SJCRH30 (cell line): ENCODE measurements at places on chromosomes 7 and 10. TPM values are rescaled to one million over a fixed set of nuclear protein-coding genes. Genes with fewer than 3 reads are reported as not detected.

DNA sequence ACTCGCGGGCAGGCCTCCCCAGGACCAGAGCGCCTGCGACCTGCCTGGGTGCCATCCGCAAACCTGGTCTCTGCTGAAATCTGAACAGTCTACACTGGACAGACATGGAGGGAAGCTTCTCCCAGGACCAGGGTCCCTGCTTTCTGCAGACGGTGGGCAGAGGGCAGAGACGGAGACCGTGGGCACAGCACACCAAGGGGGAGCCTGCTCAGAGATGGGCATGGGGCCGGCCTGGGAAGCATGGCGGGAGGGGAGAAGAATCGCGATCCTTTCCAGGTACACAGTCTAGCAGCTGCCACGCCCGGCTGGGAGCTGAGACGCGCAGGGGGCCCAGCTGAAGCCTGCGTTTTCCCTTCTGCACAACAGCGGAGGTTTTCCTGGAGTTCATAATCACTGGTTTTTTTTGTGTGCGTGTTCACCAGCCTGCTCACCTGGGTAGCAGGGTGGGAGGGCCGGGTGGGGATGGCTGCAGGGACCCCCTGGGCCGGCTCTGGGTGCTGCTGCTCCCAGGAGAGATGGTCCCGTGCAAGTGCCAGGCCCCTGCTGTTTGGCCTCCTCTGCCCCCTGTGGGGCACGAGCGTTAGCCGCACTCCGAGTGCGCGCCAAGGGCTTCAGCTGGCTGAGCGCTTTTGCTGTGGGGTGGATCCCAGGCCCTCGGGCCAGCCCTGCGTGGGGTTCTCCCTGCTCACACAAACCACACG, 448.8 kb downstream of the DNAJB6 start:
- no peaks in the 10 kb centered on the region for H3K4me1 ChIP-seq
- no peak for DNase-seq
- H3K36me3 ChIP-seq: no peaks in the 10 kb centered on the region
- H3K4me3 ChIP-seq: no peak overlapping the region
- no peaks in the 10 kb centered on the region for H3K27me3 ChIP-seq

DNA sequence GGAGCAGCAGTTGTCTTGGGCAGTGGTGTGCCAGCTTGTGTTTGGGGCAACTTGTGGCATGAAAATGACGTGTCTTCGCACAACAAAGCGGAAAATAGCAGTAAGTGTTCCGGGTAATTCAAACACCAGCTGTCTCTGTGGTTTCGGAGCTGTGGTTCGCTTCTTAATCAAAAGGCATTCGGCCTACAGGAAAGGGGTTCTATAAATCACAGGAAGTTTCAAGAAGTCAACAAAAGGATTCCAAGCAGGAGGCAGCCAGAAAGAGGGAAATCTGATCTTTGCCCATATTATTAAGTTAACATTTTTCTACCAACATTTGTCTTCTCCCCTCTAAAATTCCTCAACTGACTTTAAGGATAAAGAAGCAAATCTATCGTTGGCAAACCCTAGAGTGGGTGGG, 353.4 kb downstream of the FGFR2 start:
- no peaks in the 10 kb centered on the region for H3K36me3 ChIP-seq
- DNase-seq: peak; percentile 98
- H3K27ac ChIP-seq: peak overlapping the region; percentile 84
- peaks cover 41% of the 10 kb centered on the region for H3K4me1 ChIP-seq

DNA sequence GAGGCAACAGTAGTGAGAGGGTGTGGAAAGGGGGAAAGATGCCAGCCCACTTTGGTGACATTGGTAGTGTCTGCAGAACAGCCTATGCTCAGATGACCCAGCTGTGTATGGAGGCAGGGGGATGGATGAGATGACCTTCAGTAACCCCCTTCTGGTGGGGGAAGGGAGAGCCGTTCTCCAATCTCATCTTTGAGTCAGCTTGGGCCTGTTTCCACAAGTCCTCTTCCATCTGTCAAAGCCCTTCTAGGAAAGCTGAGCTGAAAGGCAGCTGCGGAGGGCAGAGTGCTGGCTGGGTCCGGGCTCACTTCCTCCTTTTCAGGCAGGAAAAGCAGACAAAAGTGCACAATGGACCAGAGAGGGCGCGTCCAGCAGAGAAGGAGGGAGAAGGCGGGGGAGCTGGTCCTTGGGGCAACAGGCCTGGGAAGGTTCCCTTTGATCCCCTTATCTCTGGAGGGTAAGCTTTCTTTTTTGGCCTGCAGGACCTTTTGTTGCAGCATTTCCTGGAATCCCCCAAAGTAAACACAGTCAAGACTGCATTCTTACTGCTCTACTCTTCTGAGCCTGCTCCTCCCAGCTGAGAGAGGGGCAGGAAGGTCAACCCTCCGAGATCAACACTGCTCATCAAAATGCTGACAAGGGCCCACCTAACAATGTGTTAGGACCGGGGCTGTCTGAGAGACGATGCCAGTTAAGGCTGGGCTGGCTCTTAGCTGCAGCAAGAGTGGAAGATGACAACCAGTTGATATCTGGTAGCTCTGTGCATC, 1.2 kb upstream of the LRMDA start:
- H3K4me3 ChIP-seq: no peak overlapping the region
- H3K4me1 ChIP-seq: peaks cover 10% of the 10 kb centered on the region
- 0 out of 2 replicates have a peak overlapping the region, but pooled peaks have one; percentile 16 for H3K27ac ChIP-seq

DNA sequence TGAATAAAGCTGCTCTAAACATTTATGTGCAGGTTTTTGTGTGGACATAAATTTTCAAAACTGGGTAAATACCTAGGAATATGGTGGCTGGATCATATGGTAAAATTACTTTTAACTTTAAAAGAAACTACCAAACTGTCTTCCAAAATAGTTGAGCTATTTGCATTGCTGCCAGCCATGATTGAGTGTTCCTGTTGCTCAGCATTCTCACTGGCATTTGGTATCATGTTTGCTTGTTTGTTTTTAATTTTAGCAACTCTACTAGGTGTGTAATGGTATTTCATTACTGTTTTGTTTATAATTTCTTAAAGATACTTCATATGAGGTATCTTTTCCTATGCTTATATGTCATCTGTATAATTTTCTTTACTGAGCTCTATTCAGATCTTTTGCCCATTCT, 143.2 kb downstream of the POLR1F start:
- no peak overlapping the region for H3K4me3 ChIP-seq
- H3K36me3 ChIP-seq: no peaks in the 10 kb centered on the region
- no peaks in the 10 kb centered on the region for H3K27me3 ChIP-seq
- DNase-seq: no peak
- no peak overlapping the region for H3K27ac ChIP-seq

The RAMP3 gene
- total RNA-seq: not detected in 2 replicates

The FXYD4 gene
- not detected in 2 replicates for total RNA-seq

The JAKMIP3 gene
- total RNA-seq: not detected in 2 replicates
